Right ventricle myocardium superior (tissue), 1 donor: ENCODE measurements at places on chromosomes 1 and 21.

DNA sequence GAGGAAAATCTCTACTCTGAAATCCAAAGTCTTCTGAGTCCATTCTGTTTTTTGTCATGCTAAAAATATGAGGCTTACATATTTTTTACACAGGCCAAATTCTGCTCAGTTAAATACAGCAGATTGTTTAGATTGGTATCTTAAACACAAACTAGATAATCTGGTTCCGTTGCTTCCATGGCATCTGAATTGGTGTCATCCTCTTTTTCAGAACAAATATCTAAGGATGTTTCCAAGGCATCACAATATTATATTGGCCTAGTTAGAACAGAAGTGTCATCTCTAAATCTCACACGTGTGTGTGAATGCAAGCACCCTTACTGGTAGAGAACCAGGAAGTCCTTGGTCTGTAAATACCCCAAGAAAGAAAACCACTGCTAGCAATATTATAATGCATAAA lies 151.2 kb downstream of the NRIP1 start:
- DNase-seq, result no peak

DNA sequence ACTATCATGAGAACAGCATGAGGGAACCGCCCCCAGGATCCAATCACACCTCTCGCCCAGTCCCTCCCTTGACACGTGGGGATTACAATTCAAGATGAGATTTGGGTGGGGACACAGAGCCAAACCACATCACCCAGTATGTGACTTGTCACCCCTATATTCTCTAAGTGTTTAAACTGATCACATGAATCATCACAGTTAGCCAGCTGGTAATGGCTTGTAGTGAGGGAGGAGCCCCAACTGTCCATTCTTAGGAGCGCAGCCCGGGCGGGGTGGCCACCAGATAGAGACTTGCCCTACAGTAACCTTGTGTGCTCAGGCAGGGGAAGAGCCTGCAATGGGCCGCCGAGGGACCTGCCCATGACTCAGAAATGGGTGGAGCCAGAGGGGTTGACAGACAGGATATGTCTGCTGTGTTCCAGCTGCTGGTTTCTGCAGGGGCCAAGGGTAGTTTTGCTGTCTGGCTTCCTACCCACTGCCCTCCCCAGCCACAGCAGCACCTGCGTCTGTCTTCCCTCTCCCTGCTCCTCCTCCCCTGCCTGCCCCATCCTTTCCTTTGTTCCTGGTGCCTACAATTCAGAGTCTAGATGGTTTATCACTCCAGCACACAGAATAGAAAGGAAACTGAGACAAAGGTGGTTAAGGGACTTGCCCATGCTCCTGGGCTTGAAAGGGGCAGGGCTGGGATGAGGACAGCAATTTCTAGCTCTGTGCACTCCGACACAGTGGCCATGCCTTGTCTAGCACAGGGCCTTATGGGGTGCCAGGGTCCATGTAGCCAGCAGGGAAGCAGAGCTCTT lies 9.2 kb downstream of the ABCG1 start:
- DNase-seq, result peak; percentile 95

GRCh38 chr1:214318356-214318755 lies 37.4 kb downstream of the SMYD2 start:
- DNase-seq, result no peak

- no peak for DNase-seq
Measured at GRCh38 chr21:19433623-19434022, 1030.0 kb upstream of the TMPRSS15 start.

- DNase-seq, result no peak
Measured at GRCh38 chr1:227004796-227005195, 64.7 kb downstream of the COQ8A start.

DNA sequence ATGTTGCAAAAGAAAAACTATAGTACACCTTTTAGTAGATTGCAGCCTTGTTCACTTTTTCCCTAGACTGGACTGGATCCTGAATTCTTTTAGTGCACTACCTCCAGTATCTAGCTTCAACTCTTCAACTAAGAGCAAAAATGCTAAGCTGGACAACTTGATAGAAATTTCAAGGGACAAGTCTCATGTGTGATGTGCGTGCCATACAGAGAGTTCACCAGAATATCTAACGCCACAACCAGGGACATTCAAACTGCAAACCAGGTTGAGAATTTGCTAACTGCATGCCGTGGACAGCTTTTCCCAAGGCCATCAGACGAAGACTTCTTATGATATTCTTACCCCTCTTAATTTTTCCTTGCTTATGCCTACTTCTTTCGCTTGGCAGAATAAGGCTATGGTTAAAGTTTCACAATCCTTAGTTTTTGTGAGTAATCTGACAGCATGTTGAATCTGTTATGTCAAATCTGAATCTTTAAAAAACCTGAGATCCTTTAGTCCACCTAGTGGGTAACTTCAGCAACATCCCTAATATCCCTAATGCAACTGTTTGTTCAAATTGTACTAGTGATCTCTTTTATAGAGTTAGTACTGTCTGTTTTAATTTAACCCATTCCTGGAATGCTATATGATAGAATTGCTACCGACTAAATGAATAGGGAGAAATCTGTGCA lies 66.4 kb downstream of the DDAH1 start:
- DNase-seq, result no peak

- no peak for DNase-seq
Measured at GRCh38 chr21:41598561-41599431, 90.8 kb upstream of the TMPRSS2 start.

DNA sequence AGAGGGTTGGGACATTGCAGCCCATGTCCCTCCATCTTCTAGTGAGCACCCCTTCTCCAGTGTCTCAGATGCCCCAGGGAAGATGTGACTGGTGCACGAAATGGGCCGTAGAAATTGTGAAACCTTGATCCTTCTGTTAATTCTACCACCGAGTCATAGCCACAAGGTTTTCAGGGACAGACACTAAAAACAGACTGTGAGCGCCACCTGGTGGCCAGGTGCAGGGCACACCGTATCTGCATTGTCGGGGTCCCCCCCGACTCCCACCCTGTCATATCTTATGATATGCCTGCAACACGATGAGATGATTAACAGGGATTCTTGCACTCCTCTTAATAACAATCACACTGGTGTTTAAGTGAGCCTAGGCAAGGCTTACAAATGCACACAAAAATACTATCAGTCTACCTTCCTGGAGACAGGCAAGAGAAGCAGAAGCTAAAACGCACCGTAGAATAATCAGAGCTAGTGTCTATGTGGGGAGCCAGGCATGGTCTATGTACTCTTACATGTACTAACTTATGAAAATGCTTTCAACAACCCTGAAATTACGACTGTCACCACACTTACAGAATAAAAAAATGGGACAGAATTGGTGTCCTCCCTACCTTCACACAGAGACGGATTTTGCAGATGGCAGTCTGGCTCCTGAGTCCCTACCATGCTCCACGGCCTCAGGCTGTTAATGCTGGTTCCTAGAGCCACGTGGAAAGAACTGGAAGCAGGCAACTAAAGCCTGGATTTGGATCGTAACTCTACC lies 57.9 kb downstream of the FHAD1 start:
- peak; percentile 79 for DNase-seq

DNA sequence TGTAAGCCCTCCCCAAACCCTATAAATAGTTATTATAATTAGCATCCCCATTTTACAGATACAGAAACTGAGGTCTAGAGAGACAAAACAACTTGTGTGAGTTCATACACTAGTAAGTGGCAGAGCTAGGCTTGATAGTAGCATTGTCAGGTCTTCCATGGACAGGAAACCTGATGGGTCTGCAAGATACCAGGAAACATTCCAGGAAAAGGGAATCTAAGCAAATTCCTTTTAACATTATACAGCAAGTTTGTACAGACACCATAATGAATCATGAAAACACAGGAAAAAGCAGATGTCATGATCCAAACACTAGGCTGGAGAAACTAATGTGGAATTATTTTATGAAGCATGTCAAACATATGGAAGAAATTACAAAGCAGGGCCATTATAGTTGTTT lies 89.1 kb upstream of the KCNK2 start:
- no peak for DNase-seq

- DNase-seq, result no peak
Measured at GRCh38 chr1:48039088-48040054, 42.2 kb upstream of the TRABD2B start.

- peak; percentile 83 for DNase-seq
Measured at GRCh38 chr1:27111626-27112573, 43.0 kb downstream of the SLC9A1 start.

- DNase-seq, result peak; percentile 86
Measured at GRCh38 chr1:113759333-113760101, at the start of gene PHTF1. Gene PHTF1, minus strand, starts transcription at chr1:113759486. Its CDS starts 783 bp downstream, at chr1:113758703.

DNA sequence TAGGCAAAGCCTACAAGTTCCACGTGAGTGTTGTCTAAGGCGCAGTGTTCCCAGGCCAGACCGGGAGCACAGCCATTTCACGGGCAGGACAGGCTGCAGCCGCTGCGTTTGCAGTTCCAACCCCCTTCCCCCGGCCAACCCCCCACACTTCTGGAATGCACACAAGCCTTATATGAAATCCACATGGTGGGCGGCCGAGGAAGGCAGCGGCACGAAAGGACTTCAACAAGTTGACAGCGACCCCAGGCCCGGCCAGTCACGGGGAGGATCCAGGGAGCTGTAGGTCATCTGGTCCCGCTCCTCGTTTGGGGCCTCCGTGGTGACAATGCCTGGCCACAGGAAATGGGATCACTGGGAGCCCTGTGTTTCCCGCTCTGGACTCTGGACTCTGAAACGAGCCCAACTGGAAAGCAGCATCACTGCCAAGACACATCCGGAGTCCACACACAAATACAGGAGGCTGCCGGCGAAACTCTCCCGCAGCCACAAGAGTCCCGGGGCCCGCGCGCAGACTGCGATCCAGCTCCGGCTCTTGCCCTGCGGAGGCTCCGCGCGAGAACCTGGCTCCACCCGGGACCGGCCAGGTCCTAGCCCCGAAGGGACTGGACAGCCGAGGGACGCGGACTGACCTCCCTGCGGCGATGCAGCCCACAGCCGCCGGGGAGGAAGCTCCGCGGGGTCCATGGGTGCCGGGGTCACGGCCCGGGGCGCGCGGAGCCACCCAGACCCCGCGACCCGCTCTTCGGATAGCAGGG lies 794 bp downstream of the NID1 start:
- DNase-seq, result peak; percentile 81

GRCh38 chr1:10033359-10033845 lies 644 bp downstream of the UBE4B start:
- DNase-seq, result no peak

DNA sequence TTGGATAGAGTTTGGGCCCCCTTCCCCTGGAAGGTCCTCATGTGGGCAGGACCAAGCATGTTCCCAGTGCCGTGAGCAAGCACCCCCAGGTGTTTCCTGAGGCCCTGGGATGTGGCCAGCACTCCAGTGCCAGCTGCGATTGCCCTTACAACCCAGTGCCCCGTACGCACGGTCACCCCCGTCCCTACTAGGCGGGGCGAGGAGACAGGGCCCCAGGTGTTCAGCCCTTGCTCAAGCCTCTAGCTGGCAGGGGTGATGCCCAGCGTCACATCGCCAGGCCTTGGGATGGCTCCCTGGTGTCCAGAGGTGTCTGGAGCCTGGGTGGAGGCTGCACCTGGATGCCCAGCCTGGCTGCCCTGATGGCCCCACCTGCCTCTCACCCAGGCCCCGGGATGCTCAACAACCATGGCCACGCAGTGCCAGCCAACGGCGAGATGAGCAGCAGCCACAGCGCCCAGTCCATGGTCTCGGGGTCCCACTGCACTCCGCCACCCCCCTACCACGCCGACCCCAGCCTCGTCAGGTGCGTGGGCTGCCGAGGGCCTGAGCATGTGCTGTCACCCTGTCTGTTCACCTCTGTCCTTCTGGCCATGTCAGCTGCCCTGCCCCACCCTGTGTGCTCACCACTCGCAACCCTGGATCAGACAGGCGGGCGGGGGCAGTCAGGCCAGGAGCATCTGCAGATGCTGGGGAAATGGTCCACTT lies 21.6 kb upstream of the CCDC27 start:
- no peak for DNase-seq

- no peak for DNase-seq
Measured at GRCh38 chr1:100943533-100943932, 47.6 kb downstream of the SLC30A7 start.

- DNase-seq, result no peak
Measured at GRCh38 chr1:172179918-172180317, 240.6 kb upstream of the C1orf105 start.

DNA sequence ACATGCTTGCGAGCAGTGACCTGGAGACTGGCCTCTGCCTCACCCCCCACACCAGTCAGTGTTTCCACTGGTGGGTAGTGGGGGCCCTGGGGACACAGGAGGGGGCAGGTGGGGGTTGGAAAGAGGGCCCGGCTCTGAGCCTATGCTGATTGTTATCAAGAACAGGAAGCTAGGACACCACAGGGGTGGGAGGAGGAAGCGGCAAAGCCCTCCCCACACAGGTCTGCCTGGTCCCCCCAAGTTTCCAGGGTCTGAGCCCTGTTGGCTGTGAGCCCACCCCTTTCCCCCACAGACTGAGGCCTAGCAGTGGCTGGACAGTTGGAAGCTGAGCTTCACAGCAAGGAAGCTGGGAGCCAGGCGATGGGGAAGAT lies 1.6 kb upstream of the PTPN7 start:
- DNase-seq, result no peak

- no peak for DNase-seq
Measured at GRCh38 chr1:118993700-118994026, 5.5 kb upstream of the TBX15 start.
